ENCODE measurements at places on chromosomes 16 and 17. TPM values are rescaled to one million over a fixed set of nuclear protein-coding genes. Genes with fewer than 3 reads are reported as not detected.

The ZNF469 gene
- 2.0 TPM for total RNA-seq

The WNK4 gene
- 1.2 TPM for total RNA-seq

The KRTAP4-6 gene
- total RNA-seq, result not detected

The KRTAP9-3 gene
- not detected for total RNA-seq

The ORC6 gene
- total RNA-seq, result 67.4 TPM

The CD300E gene
- not detected for total RNA-seq

The HOXB4 gene
- total RNA-seq, result not detected

The ATP2C2 gene
- 3.6 TPM for total RNA-seq

The BIRC5 gene
- total RNA-seq, result 108 TPM

The SLC16A13 gene
- 5.8 TPM for total RNA-seq

GRCh38 chr17:18246880-18247612 is 11.5 kb downstream of the FLII start:
- H3K27me3 ChIP-seq, result no peaks in the 10 kb centered on the region
- peak overlapping the region; percentile 84 for H3K27ac ChIP-seq
- peaks cover 5% of the 10 kb centered on the region for H3K4me1 ChIP-seq
- peak overlapping the region; percentile 63 for H3K4me3 ChIP-seq

DNA sequence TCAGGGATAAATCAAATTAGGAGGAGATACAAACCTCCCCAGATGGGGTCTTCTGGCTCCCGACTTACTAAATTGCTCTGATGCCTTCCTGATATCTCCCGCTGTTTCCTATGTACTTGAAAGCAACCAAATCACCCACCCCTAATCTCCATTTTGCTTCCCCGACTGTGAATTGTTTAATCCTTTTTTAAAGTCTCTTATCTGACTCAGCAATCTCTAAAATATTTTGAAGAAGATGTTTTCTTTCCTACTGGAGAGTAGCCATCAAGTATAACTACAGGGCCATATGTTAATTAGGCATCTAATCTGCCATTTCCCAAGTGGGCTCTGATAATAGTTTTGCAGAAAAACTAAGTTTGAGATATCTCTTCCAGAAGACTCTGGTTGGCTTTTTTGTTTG is 365.2 kb upstream of the MAF start:
- no peak overlapping the region for H3K4me3 ChIP-seq
- no peak overlapping the region for H3K27ac ChIP-seq
- no peaks in the 10 kb centered on the region for H3K36me3 ChIP-seq
- no peaks in the 10 kb centered on the region for H3K4me1 ChIP-seq
- no peaks in the 10 kb centered on the region for H3K27me3 ChIP-seq

- H3K27ac ChIP-seq, result no peak overlapping the region
- peak; percentile 14 for DNase-seq
- 0 out of 2 replicates have a peak, but pooled peaks cover 2% of the 10 kb centered on the region for H3K27me3 ChIP-seq
- no peaks in the 10 kb centered on the region for H3K36me3 ChIP-seq
Measured at GRCh38 chr17:56881685-56882295, 32.1 kb downstream of the TRIM25 start.

GRCh38 chr17:33671491-33671890 is 378.4 kb upstream of the ASIC2 start:
- H3K4me1 ChIP-seq, result no peaks in the 10 kb centered on the region
- no peaks in the 10 kb centered on the region for H3K36me3 ChIP-seq
- H3K27me3 ChIP-seq, result no peaks in the 10 kb centered on the region
- H3K27ac ChIP-seq, result no peak overlapping the region
- DNase-seq, result no peak
- H3K4me3 ChIP-seq, result no peak overlapping the region

DNA sequence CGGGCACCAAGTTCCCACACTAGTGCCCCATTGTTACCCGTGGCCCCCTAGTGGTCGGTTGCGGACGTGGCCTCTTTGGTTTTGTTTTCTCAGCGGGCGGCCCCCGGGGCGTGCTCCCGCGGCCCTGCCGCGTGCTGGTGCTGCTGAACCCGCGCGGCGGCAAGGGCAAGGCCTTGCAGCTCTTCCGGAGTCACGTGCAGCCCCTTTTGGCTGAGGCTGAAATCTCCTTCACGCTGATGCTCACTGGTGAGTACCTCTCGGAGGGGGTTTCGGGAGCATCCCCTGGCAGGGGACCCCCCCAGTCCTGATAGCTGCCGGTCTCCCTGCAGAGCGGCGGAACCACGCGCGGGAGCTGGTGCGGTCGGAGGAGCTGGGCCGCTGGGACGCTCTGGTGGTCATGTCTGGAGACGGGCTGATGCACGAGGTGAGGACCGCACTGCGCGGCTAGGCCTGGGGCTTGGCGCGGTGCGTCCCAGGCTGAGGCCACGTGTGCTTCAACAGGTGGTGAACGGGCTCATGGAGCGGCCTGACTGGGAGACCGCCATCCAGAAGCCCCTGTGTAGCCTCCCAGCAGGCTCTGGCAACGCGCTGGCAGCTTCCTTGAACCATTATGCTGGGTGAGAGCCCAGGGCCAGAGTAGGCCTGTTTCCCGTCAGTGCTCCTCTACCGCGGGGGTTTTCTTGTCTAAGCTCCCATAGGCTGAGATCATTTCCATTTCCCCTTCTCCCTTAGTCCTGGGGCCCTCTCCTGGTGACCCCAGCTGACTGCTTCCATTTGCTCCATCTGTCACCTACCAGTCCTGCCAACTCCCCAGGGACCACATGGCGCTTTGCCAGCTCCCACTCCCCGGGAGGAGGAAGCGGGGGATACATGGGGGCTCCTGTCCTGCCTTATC is 1.7 kb downstream of the SPHK1 start:
- H3K4me3 ChIP-seq, result no peak overlapping the region
- DNase-seq, result peak; percentile 96
- H3K36me3 ChIP-seq, result peaks cover 2% of the 10 kb centered on the region
- H3K27me3 ChIP-seq, result peaks cover 27% of the 10 kb centered on the region
- no peak overlapping the region for H3K27ac ChIP-seq
- peaks cover 47% of the 10 kb centered on the region for H3K4me1 ChIP-seq

DNA sequence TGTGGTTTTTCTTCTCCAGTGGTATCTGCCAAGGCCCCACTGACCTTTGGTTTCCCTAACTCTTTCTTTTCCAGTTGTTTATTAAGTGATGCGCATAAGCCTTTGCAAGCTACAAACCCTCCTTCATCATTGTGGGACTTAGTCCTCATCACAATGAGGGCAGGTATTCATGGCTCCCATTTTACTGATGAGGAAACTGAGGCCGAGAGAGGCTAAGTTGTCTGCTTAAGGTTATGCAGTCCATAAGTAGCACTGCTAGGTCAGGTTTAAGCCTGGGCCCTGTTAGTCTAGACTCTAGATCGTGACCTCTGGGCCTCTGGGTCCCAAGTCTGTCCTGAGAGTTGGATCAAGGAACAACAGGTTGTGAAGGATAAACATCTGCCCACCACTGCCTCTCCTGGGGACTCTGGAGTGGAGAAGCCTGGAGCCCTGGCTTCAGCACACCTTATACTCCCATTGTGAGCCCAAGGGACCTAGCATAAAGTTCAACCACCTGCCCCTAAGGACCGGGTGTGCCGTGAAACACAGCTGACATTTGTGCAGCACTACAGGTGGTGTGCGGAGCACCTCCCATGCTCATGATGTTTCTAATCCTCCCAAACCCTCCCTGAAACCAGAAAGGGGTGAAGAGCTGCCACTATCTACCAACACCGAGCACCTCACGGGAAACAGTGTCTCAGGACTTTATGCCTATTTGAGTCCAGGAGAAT is 5.2 kb upstream of the KCNH6 start:
- no peaks in the 10 kb centered on the region for H3K27me3 ChIP-seq
- no peaks in the 10 kb centered on the region for H3K36me3 ChIP-seq
- no peak overlapping the region for H3K27ac ChIP-seq
- peaks cover 8% of the 10 kb centered on the region for H3K4me1 ChIP-seq
- no peak overlapping the region for H3K4me3 ChIP-seq
- DNase-seq, result no peak

DNA sequence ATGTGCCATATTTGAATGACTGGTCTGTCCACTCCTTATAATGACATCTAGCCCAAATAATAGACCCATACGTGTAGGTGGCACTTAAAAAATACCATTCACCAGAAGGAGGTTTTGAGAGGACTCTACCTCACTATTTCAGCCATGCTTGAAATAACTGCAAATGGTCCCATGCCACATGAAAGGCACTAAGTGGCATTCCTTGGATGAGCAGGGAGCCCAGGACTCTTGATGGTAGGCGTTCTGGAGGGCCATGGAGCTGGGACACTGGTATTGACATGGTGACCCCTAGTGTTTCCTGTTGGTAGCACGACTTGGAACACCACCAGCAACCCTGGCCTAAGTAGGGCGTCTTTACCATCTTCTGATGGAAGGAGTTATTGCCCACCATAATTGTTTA is 148.7 kb upstream of the ZFHX3 start:
- no peaks in the 10 kb centered on the region for H3K27me3 ChIP-seq
- no peaks in the 10 kb centered on the region for H3K36me3 ChIP-seq
- peak; percentile 51 for DNase-seq
- no peaks in the 10 kb centered on the region for H3K4me1 ChIP-seq
- H3K27ac ChIP-seq, result no peak overlapping the region

DNA sequence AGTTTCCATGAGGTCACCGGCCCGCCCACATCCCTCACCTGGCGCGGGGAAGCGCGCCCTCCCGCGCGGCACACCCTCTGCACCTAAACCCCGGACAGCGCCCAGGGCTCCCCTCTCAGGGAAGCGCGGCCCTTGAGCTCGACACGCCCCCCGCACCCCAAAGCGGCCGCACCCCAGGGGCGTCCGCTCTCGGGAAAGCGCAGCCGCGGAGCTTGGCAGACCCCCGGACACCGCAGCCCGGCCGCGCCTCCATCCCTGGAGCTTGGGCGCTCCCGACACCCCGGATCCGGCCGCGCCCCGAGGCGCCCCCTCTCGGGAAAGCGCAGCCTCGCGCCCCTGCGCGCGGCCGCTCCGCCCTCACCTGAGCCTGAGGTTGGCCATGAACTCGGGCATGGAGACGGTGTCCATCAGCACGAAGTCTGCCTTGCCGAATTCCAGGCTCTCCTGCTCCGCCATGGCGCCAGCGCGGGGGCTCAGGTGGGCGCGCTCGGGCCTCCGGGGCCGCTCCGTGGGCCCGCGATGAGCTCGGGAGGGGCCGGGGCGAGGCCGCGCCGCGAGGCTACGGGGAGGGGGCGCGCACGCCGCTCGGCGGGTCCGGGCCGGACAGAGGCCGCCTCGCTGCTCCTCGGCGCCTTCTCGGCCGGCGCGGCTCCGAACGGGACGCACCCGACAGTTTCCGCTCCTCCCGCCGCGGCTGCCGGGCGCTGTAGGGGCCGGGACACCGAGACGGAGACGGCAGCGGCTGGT is at the start of gene MYO1D:
TSS of gene MYO1D (minus strand) at position 708 of the 747 bp plus-strand sequence. CDS start at position 456, 252 bp downstream.
- no peaks in the 10 kb centered on the region for H3K4me1 ChIP-seq
- peak within 1 kb of the TSS; percentile 77 for H3K4me3 ChIP-seq
- H3K36me3 ChIP-seq, result no peaks in the 10 kb centered on the region
- H3K27me3 ChIP-seq, result no peaks in the 10 kb centered on the region
- peak within 1 kb of the TSS; percentile 90 for H3K27ac ChIP-seq
- no peak for DNase-seq

DNA sequence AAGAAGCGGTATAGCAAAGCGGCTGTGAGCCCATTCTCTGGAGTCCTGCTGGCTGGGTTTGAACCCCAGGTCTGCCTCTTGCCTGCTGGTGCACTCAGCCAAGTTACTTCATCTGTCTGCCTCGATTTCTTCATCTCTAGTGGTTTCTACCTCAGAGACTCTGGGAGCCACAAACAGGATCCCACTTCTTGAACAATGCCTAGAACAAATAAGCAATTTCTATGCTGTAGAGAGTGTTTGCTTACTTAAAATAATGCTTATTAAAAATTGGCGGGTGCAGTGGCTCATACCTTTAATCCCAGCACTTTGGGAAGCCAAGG is 75.5 kb downstream of the CMIP start:
- H3K27me3 ChIP-seq, result no peaks in the 10 kb centered on the region
- no peak overlapping the region for H3K4me3 ChIP-seq
- DNase-seq, result no peak
- H3K4me1 ChIP-seq, result no peaks in the 10 kb centered on the region
- H3K27ac ChIP-seq, result no peak overlapping the region

GRCh38 chr17:43216369-43216761 is 4.7 kb downstream of the TMEM106A start:
- H3K27me3 ChIP-seq, result no peaks in the 10 kb centered on the region
- H3K4me3 ChIP-seq, result no peak overlapping the region
- peaks cover 4% of the 10 kb centered on the region for H3K4me1 ChIP-seq
- DNase-seq, result no peak
- H3K36me3 ChIP-seq, result no peaks in the 10 kb centered on the region

DNA sequence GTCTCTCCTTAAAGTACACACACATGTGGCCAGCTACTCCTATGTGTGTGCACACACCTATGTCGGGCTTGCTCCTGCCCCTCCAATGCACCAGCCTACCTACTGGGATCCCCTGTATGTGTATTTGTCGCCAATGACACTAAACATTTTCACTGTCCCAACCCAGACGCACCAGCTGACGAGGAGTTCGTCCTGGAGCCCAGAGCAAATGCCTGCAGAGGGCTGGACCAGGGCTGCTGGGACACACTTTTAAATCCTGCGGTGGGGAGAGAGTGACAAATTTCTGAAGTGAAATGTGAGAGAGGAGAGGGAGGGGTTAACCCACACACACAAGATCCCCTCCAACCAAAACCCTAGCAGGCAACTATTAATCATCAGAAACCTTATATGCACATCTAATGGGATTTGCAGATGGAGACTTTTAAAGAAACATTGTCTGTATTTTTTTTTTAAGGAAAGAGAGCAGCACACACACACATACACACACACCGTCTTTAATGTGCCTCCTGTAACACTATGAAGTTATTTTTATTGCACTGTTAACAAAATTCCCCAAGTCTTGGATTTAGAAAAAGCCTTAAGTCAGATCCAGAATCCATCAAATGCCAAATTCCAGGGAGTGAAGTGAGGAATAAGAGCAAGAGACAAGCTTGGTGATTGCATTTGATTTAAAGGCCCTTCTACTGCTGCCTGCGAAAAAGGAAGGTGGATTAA is at the start of gene MEOX1:
TSS of gene MEOX1 (minus strand) at position 224 of the 714 bp plus-strand sequence. CDS start 388 bp downstream, outside the sequence.
- H3K4me1 ChIP-seq, result peaks cover 14% of the 10 kb centered on the region
- DNase-seq, result no peak
- no peaks in the 10 kb centered on the region for H3K36me3 ChIP-seq
